Uterine smooth muscle cell (primary cell): ENCODE measurements at places on chromosomes 2 and 18. TPM values are rescaled to one million over a fixed set of nuclear protein-coding genes. Genes with fewer than 3 reads are reported as not detected.

Gene TMEM178A
- total RNA-seq, result 0.22 and 1.4 TPM in 2 replicates

Gene GCG
- not detected in 2 replicates for total RNA-seq

Gene IL1F10
- total RNA-seq, result not detected in 2 replicates

Gene KLHL41
- 0.33 and 0.50 TPM in 2 replicates for total RNA-seq

Gene EPHA4
- total RNA-seq, result 16.5 and 33.2 TPM in 2 replicates

Gene SERPINB3
- not detected in 2 replicates for total RNA-seq

Gene LRRC30
- total RNA-seq, result not detected in 2 replicates

Gene CAPN14
- 0.11 and 0.12 TPM in 2 replicates for total RNA-seq

Gene PSMA8
- not detected in 2 replicates for total RNA-seq

Gene ARHGEF4
- 6.3 and 8.1 TPM in 2 replicates for total RNA-seq

Gene ACVR1C
- total RNA-seq, result 0.25 and 0.33 TPM in 2 replicates

Gene LHCGR
- not detected in 2 replicates for total RNA-seq

Gene RAPH1
- total RNA-seq, result 15.5 and 23.2 TPM in 2 replicates

Gene CTNNA2
- 0.11 TPM in 1 of 2 replicates, not detected in the other for total RNA-seq

Gene SEH1L
- total RNA-seq, result 62.1 and 87.5 TPM in 2 replicates

Gene POTEJ
- total RNA-seq, result not detected in 2 replicates

Gene YES1
- total RNA-seq, result 107 and 154 TPM in 2 replicates

Gene SP5
- not detected in 2 replicates for total RNA-seq

Gene IL1RL2
- 1.4 and 1.7 TPM in 2 replicates for total RNA-seq

Gene IL37
- 0.22 TPM in 1 of 2 replicates, not detected in the other for total RNA-seq

Gene C18orf54
- total RNA-seq, result 4.5 and 10.2 TPM in 2 replicates

Gene TUBA3D
- total RNA-seq, result not detected in 2 replicates

Gene C1QL2
- total RNA-seq, result not detected in 2 replicates

Gene TTN
- 1.7 and 3.9 TPM in 2 replicates for total RNA-seq

Gene POTEC
- total RNA-seq, result not detected in 2 replicates
